ENCODE measurements at places on chromosomes 2 and 18.

DNA sequence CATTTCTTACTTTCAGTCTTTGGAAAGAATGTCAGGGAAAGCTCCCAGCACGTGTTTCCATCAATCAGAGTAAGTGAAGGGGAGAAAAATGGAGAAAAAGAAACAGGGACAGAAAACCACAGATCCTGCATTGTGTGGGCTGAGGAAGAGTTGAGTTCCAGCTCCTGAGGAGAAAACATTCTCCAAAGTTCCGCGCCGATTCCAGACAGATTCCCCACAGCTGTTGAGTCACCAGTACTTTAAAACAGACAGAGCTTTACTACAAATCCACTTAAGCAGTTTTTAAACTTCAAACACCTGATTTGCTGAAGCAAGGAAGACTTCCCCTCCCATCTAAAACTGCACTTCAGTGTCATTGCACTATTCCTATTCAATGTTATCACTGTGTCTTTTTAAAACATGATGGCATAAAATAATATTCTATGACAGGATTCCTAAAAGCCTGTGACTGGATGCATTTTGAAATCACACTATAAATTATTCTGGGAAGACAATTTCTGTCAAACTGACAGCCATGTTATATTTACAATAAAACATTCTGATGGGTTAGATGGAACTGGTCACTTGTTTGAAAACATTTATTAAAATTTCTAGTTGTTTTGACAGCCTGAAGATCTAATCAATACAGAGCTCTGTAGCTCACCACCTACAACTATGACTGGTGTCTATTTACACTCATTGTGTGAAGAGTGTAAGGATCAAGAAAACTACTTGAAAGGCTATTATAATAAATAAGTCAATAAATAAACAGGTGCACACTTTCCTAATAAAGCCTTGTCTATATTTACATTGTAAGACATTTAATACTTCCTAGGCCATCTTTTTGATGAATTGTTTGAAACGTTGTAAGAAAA, 40.9 kb downstream of the TCF4 start:
- DNase-seq, result peak; percentile 51

DNA sequence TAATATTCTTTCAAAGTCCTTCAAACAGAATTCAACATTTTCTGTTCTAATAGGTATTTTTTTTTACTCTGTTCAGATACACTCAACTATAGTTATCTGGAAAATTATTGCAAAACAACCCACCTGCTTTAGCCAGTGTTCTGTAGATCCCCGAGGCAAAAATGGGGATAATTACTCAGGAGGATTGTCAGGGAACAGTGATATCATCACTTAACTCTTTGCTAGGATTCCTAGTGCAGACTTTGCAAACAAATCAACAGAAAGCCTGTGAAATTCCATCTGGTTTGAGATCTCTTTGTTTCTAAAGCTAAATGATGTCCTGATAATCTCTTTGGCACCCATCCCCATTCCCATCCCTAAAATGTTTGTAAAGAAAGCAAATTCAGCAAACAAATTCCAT, 413.6 kb upstream of the MEIS1 start:
- DNase-seq, result no peak

GRCh38 chr2:189049709-189050164, 75.6 kb downstream of the COL3A1 start:
- DNase-seq, result no peak

DNA sequence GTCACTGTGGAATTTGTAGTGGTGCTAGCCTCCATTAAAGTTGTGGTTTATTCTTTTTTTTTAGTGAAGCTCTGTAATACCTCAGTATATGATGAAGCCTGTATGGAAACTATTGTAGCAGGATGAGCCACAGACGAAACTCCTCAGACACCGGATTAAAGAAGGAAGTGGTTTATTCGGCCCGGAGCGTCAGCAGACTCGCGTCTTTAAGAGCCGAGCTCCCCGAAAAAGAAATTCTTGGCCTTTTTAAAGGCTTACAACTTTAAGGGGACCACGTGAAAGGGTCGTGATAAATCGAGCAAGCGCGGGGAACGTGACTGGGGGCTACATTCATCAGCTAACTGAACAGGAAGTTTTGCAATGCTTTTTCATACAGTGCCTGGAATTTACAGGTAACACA, 8.1 kb upstream of the CCL20 start:
- DNase-seq, result no peak

DNA sequence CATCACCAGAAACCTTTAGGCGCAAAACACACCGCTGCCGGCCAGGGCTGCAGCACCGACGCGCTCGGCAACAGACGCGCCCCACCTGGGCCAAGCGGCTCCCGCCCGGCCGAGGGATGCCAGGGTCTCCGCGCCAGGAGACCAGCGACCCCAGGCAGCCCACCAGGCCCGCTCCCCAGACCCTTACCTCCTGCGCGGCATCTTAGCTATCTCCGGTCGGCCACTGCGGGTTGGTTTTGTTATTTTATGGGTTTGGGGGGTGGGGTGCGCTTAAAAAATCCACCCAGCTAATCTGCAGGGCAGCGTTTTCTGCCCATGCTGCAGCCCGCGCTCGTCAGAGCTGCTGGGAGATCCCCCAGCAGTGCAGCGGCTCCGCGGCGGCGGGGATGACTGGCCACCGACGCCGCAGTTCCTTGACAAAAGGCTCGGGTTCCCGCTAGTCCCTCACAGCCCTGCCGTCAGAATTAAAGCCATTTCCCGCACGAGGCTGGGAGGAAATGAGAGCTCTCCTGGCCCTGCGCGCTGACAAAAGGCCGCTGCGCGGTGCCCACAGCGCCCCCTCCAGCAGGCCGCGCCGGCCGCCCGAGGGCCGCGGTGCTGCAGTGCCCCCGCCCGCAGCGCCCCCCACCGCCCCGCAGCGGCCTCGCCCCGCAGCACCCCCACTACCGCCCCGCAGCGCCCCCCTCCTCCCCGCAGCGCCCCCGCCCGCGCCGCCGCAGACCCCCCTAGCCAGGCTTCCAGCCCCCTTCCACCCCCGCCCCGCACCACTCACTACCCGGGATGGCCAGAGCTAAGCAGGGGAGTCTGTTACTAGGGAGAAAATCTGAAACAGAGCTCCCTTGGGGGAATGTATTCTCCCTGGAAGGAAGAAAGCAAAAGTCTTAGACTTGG, at the start of gene ADD2:
Gene ADD2, minus strand, starts transcription at position 502 of the 891 bp plus-strand sequence. CDS start 61,792 bp downstream, outside the sequence.
- DNase-seq, result peak; percentile 44

GRCh38 chr18:64674694-64675093, 525.8 kb upstream of the LINC00305 start:
- DNase-seq, result no peak

DNA sequence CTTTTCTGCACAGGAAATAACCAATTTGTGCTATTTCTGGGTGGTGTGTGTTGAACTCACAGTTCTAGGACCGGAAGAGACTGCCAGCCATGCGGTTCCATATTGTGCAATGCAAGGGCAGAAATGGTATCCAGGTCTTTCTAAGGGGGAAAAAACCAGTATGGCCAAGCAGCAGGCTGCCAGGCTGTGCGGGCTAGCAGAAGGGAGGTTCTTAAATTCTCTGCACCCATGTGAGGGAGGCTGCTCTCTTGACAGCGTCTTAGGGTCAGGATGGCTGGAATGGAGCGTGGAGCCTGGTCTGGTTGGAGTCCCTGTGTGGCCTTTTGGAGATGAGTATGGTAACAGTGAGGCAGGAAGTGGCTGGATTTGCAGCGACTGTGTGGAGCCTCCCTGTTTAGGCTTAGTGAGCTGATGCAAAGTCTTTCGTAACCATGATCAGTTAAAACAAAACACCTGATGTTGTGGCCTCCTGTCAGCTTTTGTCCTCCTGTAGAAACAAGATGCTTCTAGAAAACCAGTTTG, 52.6 kb downstream of the NCK2 start:
- DNase-seq, result peak; percentile 21

DNA sequence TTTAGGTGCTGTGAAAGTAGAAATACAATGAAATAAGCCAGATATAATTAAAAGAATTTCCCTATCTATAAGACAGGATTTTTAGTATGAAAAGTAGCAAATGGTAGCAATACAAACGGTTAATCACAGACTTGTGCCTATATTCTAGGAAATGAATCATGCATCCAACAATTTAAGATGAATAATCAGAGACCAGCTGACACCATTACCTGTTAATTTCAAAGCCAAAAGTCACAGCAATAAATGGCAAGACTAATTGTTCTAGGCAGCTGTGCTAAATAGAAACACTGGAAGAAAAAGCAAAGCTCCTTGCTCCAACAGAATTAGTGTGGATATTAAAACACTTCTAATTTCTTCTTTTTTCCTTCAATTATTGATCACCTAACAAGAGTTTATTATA, 35.1 kb upstream of the MPP4 start:
- DNase-seq, result peak; percentile 53

- no peak for DNase-seq
Measured at GRCh38 chr2:71586471-71586870, 133.1 kb downstream of the DYSF start.

- DNase-seq, result no peak
Measured at GRCh38 chr2:154694881-154695280, 3.6 kb upstream of the KCNJ3 start.

DNA sequence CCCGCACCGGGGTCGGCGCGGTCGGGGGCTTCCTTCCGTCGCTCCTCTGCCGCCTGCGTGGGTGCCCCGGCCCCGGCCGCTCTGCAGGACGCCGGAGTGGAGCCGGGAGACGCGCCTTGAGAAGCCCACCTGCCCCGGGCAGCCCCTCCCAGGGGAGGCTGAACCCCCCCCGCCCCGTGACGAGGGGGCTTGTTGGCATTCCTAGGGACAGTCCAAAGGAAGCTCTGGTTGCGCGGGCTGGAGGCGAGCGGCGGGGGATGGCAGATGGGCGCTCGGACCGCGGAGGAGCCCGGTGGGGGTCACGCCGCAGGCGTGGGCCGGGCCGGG, 133.5 kb upstream of the MGAT5 start:
- no peak for DNase-seq

GRCh38 chr2:100235098-100235497, 87.2 kb downstream of the LONRF2 start:
- DNase-seq, result no peak

DNA sequence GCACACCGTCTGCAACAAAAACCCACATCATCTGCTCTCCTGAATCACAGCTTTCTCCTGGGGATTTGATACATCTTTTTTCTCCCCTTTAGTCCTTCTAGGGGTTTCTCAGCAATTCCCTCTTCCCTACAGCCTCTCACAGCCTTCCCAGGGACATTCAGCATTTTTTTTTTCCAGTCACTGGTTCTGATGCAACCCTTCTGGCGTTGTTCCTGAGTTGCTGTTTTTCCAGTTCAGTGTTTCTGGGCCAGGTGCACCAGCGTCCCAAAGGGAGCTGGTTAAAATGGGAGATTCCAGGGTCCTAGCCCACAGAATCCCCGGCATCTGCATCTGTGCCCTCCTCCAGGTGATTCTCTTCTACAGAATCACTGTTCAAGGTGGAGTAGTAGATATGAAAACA, 36.1 kb downstream of the ADCY3 start:
- no peak for DNase-seq

- peak; percentile 82 for DNase-seq
Measured at GRCh38 chr2:222859786-222860612, 837 bp upstream of the ACSL3 start.

DNA sequence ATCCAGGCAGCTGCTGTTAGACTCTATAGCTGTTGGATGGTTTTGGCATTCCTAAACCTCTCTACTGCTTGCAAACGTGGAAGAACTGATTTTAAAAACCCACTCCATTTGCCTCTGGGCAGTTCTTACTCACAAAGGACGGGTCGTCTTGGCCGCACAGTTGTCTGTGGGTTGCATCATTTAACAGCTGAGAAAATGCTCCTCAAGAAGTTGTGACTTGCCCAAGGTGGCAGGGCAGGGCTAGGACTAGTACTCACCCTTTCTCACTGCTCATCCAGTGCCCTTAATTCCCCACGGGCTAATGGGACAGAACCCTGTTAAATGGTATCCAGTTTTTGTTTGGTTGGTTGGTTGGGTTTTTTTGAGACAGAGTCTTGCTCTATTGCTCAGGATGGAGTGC, 997 bp upstream of the DRC1 start:
- no peak for DNase-seq

DNA sequence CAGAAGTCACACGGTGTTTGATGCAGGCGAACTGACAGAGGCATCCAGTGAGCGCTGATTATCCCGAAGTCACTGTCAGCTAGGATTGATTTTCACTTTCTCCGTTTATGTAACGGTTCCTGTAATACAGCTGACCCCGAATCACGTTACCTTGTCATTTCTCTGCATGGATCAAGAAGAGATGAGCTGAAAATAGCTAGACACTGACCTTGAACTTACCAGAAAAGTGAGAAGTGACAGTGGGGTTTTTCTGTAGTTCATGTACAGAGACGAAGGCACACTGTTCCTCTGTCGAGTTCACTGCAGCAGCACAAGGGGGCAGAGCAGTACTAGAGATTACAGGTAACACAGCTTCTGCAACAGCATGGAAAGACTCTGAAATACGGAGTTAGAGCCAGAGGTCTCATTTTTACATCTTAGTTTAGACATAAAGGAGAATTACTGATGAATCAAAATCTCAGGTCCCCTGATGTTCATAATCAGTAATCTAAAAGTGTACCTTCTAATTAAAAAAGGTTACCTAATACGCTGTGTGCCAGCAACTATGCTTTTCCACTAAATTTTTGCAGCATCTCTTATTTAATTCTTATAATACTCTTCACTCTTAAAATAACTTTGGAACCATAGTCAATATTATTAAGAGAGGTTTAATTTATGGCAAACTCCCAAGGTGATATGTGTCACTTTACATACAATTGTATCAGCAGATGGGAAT, 33.1 kb downstream of the ARHGAP15 start:
- peak; percentile 59 for DNase-seq

- DNase-seq, result no peak
Measured at GRCh38 chr2:52686935-52687334, 1080.7 kb upstream of the CHAC2 start.

- peak; percentile 21 for DNase-seq
Measured at GRCh38 chr2:11680182-11680900, 10.3 kb upstream of the NTSR2 start.

GRCh38 chr2:214244847-214245246, 166.0 kb upstream of the VWC2L start:
- DNase-seq, result no peak

DNA sequence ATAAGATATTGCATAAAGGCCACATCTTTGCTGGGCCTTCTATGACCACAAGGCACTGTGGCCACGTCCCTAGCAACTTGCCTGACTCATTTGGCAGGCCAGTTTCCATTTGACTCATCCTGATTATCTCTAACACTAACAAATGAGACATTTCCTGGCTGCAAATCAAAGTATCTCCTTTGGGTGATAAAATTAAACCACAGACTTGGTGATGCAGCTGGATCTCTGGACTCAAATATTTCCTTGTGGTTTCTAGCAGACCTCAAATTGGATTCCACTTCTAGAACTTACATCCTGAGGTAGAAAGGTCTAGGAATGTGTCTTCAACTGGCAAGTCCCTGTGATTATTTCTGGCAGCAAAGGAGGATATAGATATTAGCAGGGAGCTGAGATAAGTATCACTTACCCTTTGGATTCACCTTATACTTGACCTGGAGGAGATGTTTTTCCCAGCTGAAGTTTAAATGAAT, 167.9 kb upstream of the NXPH2 start:
- DNase-seq, result peak; percentile 95

GRCh38 chr18:75727456-75727855, 300.0 kb upstream of the SMIM21 start:
- peak; percentile 10 for DNase-seq

DNA sequence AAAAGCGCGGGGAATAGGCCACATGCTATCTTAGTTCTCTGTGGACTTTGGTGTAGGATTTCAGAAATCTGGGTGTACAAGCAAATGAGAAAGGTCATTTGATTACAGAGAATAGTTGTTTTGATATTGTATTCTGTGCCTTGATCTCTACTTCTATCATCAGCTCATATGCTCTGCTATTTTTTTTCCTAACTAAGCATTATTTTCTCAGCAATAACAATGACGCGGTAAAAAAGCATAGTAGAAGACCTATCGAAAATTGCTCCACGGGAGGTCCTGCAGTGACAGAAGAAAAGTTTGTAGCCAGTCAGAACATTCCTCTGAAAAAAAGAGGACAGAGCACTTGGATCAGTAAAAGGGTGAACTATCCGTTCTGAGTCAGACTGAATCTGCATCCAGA, 2.8 kb upstream of the SETBP1 start:
- DNase-seq, result no peak

Data from ELR (cell line).